Mucosa of descending colon (tissue), 3 donors: ENCODE measurements at places on chromosomes 3 and 15.

DNA sequence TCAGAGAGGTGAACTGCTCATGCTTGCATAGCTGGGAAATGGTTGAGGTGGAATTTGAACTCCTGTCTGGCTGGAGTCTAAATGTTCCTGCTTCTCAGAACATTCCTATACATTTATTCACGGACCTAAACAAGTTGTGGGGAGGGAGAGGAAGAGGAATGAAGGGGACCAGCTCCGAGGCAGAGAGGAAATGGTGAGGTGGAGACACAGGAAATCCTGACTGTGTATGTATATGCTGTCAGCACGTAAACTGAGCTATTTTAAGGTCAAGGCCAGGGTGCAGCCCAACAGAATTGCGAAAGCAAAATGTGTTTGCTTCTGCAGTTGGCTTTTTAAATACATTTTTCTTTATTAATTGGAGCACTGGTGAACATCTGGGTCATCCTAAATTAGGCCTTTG lies 74.1 kb upstream of the POMGNT2 start:
- DNase-seq, result no peak

GRCh38 chr3:60053526-60054265 lies 1003.9 kb upstream of the CFAP20DC start:
- DNase-seq, result no peak

GRCh38 chr3:36867810-36868209 lies 77.0 kb downstream of the TRANK1 start:
- no peak for DNase-seq

- no peak for DNase-seq
Observed at GRCh38 chr3:73215281-73215680, 153.8 kb downstream of the EBLN2 start.

- no peak for DNase-seq
Observed at GRCh38 chr3:132180337-132180791, 136.8 kb upstream of the ACP3 start.

DNA sequence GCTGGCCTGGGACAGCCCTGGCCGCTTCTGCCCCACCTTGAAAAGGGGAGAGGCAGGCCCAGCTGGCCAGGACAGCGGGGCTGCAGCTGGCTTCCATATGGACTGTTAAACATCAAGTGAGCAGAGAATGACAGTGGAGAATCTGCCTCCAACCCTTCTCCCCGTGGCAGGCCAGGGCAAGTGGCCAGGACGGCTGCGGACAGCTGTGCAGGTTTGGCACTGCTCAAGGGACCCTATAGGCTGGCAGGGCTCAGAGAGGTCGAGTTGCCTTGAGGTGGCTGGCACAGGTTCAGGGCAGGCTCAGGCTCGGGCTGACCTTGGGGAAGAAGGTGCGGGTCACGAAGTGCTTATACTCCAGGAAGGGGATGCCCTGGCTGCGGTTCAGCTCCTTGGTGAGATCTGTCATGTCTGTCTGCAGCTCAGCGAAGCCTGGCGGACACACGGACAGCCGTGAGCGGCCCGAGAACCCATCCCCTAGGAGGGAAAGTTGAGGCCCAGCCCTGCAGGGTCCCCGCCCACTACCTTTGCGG lies 24.3 kb downstream of the H1-8 start:
- no peak for DNase-seq

DNA sequence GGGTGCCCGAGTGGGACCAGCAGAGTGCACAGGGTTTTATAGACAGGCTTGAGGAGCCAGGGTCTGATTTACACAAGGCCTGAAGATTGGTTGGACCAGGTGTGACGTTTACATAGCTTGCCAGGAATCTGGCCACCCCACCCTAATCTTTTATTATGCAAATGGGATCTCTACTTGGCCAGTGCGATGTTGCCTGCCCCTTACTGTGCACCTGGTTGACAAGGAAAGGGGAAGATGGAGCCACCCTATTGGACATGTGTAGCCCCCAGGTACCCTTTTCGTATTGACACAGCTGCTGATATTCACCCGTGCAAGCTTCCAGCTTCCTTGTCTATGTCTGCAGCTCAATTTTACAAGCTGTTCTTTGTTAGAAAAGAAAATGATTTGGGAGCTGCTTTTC lies 132.0 kb downstream of the ARNT2 start:
- no peak for DNase-seq

DNA sequence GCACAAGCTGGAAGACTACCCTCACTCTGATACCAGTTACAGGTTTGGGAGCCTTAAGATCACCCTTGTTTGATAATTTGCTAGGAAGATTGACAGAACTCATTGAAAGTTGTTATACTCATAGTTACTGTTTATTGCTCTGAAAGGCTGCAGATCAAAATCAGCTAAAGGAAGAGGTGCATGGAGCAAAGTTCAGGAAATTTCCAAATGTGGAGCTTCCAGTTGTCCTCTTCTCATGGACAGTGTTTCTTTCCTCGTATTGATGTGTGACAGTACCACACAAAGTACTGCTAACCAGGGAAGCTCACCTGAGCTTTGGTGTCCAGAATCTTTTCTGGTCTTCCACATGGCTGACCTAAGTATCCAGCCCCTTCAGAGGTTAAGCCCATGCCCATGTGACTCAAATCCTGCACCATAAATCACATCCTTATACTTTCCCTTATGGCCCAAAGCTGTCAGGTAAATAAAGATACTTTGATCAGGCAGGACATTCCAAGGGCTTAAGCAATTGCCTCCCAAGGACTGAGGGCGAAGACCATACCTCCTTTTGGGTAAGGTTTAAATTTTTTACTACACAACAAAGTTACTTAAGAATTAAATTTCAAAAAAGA lies 93.1 kb upstream of the ZBED2 start:
- DNase-seq, result no peak

DNA sequence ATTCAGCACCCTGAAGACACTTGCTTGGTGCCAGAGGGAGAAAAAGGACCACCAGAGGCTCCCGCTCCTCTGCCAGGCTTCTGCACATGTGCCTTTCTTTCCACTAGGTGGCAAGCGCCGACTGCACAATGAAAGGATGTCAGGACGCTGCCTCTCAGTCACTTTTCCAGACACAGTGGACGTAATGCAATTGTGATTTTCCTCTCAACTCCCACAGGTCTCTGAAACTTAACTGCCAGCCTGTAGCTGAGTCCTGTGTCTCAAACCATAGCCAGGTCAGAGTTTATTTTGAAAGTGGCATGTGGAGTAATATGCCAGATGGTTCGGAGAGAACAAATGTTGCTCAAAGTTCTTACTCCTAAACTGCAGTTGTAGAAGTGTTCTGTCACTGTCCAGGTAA lies 162.9 kb downstream of the ITPR1 start:
- DNase-seq, result peak; percentile 53

GRCh38 chr3:112976001-112976400 lies 1.1 kb upstream of the CD200R1 start:
- no peak for DNase-seq

DNA sequence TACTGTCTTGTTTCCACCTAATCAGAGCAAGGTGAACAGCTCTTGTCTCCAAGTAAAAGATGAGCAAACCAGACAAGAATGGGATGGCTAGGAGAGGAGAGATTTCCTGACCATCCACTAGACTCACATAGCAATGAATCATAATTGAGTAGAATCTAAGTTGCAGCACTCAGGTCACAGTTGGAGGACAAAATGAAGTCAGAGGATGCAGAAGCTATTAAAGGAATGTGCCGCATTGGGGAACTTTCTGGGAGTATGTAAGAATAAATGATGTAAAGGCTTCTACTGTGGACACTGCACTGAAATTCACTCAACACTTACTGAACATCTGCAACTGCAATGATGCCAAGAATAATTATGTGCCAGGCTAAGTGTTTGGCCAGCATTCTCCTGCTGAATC lies 217.4 kb upstream of the WNT5A start:
- no peak for DNase-seq

GRCh38 chr15:67805666-67806516 lies 19.4 kb upstream of the SKOR1 start:
- no peak for DNase-seq

- DNase-seq, result no peak
Observed at GRCh38 chr15:98304371-98304770, 343.9 kb downstream of the ARRDC4 start.

DNA sequence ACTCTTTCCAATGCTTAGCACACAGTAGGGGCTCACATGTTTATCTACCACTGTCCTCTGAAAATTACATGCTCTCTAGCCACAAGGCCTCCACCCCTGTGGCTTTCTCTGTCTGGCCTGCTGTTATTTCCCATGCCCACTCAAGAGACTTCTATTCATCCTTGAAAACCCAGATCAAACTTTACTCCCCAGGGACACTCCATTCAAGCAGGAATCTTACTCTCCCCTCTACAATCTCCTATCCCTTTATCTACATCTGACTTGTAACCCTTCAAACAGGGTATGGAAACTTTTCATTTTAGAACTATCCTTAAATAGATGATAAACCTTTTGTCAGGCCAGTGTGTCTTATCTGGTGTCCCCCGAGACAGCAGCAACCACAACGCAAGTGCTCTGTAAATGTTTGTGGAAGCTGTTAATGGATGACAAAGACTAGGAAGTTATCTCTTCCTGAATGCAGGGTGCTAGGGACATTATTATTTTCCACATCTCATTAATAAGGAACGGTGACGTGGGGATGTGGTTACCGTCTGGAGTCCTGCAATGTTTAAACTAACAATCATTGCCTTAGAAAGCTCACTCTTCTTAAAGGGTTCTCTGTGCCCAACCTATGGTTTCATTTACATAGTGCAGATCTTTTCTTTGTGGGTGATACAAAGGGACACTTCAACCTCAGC lies 322.3 kb downstream of the ARRDC4 start:
- no peak for DNase-seq

DNA sequence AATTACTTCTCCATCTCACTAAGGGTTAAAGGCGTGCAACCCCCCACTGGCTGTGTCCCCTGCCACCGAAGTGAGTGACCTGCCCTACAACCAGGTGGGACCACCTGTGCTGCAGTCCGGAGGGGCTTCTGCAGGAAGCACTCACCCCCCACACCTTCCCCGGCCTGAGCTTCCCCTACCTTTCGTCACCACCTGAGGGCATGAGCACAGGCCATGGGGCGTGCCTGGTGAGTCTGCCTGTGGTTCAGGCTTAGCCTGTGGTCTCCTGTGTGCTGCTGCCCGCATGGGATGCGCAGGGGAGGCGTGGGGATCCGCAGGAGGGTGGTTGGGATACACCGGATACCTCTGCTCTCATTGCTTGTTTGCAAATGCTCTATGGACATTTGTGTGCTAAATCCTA lies 46.0 kb downstream of the KLHL25 start:
- DNase-seq, result no peak

- DNase-seq, result no peak
Observed at GRCh38 chr3:110174908-110175307, 837.6 kb upstream of the DPPA4 start.

GRCh38 chr15:40192942-40193341 lies 32.1 kb downstream of the BUB1B start:
- no peak for DNase-seq

DNA sequence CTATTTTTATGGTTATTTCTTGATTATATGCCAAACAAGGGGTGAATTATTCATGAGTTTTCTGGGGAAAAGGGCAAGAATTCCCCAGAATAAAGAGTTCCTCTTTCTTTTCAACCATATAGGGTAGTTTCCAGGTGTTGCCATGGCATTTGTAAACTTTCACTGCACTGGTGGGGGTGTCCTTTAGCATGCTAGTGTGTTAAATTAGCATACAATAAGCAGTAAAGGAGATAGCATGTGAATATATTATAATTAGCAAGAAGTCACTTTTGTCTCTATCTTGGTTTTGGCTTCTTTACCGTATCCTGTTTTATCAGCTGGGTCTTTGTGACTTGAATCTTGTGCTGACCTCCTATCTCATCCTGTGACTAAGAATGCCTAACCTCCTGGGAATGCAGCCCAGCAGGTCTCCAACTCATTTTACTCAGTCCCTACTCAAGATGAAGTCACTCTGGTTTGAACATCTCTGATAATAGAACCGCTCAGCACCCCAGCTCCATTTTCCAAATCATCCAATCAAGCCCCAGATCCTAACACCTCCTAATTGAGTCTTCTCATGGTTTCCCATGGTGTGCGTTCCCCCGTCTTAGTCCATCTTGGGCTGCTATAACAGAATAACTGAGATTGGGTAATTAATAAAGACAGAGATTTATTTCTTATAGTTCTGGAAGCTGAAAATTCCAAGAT lies 3.4 kb upstream of the SELENOT start:
- no peak for DNase-seq

DNA sequence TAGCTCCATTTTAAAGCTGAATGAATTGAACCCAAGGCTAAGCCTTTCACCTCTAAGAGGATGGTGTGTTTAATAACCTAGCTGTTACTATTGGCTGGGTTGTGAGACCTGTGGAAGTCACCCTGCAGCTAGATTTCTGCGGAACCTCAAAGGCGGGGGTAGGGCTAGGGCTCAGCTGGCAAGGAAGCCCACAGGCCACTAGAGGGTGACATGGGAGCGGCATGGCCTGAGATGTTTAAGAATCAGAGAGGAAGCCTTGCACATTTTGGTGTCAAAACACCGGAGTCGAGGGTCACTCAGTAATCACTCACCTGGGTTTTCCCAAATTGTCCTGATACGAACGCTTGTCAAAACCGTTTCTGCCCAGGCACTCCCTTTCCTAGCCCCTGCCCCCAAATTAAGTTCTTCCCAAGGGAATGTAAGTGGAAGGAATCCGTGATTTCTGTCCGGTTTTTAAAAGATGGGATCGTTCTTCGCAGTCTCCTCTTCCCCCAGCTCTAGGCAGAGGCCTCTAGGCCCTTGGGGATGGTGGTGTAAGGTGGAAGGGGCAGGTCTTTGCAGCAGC lies 3.8 kb upstream of the ACAD9 start:
- DNase-seq, result peak; percentile 39

DNA sequence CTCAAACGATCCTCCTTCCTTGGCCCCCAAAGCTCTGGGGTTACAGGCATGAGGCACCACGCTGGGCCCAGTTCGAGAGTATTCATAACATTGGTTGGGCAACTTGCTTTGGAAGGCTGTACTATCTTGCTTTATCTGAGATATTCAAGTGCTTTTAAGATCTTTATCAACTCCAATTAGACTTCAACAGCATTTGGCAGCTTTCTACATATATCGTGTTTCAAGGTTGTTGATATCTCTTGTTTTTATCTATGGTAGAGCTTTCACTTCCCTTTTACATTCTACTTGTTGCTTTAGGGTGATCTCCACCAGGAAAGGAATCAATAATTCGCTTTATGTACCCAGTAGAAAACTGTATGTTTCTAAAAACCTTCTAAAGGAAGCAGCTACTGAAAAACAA lies 395.3 kb downstream of the IL5RA start:
- DNase-seq, result no peak

- no peak for DNase-seq
Observed at GRCh38 chr3:105774444-105775180, 94.2 kb downstream of the CBLB start.

GRCh38 chr3:133455960-133456359 lies 56.1 kb downstream of the BFSP2 start:
- no peak for DNase-seq

DNA sequence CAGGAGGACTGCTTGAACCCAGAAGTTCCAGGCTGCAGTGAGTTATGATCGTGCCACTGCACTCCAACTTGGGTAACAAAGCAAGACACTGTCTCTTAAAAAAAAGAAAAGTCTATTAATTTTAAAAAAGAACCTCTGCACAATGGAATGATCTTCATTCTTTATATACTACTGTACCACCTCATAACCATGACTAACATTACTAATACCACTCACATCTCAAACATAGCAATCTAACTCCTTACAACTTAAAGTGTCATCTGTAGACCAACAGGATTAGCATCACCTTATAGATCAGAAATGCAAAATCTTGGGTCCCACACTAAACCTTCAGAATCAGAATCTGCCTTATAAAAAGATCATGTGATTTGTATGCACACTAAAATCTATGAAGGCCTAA lies 48.8 kb upstream of the MAP4 start:
- no peak for DNase-seq

GRCh38 chr15:68815598-68815997 lies 5.1 kb downstream of the ANP32A start:
- DNase-seq, result no peak

GRCh38 chr3:98596541-98597500 lies 3.4 kb upstream of the CPOX start:
- no peak for DNase-seq
